ENCODE measurements at places on chromosomes 4 and X.

DNA sequence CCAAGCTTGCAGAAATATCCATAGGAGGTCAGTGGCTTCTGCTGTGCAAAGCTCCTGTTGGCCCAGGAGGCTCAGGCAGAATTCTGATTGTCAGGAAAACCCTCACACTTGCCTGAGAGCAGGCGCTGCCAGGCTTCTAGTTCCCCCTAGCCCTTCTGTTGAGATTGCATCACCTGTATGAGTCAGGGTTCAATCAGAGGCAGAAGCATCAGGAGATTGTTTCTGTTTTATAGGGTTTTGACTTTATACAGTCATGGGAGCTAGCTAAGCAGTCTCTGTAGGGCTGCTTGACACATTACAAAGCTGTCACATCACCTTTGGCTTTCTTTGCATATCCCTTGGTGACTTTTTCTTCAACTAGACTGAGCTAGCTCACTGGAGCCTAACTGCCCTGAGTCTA is 27.8 kb downstream of the DIPK2B start:
- peak; percentile 16 for DNase-seq

DNA sequence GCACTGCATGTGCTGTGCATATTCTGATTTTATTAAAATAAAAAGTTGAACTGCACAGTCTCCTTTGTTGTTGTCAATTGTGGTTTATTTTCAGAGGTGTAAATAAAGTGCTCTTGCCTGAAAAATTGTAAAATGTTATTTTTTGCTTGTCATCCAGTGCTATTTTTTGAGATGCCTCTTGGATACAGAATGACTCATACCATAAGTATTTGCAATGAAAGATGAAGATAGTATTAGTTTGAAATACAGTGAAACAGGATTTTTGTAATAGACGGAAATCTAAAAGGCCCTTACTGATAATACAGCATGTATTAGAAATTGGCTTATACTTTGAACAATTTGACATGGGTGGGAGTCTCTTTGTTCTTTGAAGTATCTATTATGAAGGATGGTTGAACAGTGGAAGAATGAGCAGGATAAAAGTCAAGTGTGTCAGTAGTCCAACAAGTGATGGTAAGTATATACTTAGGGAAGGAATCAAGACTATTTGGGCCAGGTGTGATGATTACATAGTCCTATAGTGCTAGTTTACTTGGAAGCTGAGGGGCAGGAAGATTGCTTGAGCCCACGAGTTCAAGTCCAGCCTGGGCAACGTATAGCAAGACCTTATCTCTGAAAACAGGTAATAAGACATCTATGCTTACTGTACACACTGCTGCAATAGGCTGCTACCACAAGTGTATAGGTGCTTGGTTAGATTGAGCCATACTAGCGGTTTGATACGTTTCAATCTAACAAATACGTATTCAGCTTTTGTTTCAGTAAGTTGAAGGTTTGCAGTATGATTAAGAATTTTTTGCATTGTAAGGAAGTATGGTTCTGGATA is 16.4 kb downstream of the DDX3X start:
- DNase-seq: no peak

- no peak for DNase-seq
Measured at GRCh38 chrX:51047950-51048349, 137.4 kb downstream of the BMP15 start.

DNA sequence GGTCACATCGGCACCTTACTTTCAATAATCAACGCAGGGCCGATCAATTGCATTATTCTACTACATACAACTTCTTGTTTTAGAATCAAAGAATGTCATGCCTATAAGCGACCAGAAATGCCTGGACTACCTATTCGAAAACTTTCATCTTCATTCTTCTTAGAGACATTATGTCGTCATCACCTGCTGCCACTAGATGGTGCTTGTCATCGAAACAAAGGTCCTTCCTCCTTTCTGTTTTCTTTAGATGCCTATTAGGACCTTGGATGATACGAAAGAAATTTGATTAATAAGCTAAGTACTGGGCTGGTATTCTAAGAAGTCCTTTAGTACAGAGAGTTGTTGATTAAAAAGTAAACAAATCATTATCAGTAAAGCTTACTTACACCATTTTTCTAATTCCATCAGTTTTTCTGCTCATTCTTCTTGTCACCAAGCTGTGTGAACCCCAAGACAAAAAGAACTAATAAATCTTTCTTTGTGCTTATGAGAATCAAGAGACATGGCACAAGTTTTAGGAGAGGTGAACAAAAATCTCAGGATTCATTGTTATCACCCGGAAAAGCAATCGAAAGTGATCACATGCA is 154.5 kb upstream of the SLC4A4 start:
- peak; percentile 18 for DNase-seq

DNA sequence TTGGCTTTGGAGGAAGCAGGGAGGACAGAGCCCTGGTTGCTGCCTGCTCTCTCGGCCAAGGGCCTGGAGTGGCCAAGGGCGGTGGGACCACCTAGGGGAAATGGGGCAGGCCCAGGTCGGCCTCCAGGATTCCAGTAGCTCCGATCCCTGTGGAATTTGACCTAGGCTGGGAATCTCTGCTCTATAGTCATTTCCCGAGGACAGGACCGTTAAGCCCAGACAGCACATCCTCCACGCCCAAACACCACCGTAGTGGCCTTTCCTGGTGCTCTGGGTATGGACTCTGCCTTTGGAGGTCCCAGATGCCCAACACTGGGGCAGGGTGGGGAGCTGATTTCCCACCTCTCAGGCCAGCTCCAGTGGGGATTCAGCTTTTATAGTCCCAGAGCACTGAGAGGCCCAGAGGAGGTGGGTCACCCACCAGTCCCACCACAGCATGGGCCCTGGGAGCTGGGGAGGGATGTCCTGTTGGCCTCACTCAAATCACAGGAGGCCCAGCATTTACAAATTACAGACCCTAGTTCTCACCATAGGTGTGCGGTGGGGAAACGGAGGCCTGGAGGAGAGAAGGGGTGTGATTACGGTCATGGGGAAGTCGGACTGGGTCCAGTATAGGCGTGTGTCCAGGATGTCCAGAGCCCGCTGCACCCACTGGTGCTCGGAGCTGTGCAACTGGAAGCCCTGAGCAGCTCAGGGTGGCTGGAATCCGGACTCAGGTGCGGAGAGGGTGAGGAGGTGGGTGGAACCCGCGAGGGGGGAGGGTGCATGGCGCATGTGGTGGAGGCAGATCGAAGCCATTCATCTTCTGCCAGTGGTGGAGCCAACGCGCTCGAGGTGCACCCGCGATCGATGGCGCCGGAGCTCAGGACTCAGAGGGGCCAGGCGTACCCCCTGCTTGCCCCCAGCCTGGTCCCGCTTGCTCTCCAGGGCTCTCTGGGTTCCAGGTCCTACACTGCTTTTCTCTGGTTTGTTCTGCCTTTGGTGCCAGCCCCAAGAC is 7.7 kb downstream of the HMX1 start:
- no peak for DNase-seq

GRCh38 chr4:128782076-128782715 is 27.3 kb upstream of the JADE1 start:
- DNase-seq: no peak

- DNase-seq: no peak
Measured at GRCh38 chr4:89174784-89175183, 63.5 kb downstream of the TIGD2 start.

DNA sequence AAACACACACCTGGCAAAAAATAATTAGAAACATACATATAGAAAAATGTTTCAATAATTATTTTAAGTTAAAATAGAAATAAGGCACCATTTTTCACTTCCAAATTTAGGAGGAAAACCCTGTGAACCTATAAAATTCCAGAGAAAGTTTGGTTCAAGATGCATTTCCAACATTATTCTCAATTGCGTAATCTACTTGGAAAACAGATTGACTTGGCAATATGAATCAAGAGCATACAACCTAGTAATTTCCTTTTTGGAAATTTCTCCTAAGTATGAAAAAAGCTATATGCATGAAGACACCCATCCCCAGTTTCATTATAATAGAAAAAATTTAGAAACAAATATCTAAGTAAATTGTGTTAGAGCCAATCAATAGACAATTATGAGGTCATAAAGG is 242.9 kb downstream of the IQCM start:
- no peak for DNase-seq

DNA sequence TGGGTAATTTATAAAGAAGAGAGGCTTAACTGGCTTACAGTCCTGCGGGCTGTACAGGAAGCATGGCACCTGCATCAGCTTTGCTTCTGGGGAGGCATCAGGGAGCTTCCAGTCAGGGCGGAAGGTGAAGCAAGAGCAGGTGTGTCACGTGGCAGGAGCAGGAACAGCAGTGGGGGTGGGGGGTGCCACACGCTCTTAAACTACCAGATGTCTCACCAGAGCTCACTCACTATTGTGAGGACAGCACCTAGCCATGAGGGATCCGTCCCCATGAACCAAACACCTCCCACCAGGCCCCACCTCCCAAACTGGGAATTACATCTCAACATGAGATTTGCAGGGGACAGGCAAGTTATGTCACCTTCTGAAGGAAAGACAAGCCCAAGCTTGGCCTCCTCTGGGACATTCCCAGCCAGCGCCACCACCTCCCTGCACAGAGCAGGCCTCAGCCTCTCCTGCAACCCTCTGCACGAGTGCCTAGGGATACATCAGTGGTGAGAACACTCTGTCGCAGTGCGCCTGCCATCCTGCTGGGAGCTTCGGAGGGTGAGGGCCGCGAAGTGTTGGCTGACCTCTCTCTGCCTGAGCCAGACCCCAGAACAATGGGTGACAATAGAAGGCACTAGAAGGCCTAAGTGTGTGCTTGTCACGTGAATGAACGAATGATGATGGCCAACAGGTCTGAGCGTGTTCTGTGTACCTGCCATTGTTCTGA is 244.3 kb downstream of the EVC2 start:
- DNase-seq: no peak

DNA sequence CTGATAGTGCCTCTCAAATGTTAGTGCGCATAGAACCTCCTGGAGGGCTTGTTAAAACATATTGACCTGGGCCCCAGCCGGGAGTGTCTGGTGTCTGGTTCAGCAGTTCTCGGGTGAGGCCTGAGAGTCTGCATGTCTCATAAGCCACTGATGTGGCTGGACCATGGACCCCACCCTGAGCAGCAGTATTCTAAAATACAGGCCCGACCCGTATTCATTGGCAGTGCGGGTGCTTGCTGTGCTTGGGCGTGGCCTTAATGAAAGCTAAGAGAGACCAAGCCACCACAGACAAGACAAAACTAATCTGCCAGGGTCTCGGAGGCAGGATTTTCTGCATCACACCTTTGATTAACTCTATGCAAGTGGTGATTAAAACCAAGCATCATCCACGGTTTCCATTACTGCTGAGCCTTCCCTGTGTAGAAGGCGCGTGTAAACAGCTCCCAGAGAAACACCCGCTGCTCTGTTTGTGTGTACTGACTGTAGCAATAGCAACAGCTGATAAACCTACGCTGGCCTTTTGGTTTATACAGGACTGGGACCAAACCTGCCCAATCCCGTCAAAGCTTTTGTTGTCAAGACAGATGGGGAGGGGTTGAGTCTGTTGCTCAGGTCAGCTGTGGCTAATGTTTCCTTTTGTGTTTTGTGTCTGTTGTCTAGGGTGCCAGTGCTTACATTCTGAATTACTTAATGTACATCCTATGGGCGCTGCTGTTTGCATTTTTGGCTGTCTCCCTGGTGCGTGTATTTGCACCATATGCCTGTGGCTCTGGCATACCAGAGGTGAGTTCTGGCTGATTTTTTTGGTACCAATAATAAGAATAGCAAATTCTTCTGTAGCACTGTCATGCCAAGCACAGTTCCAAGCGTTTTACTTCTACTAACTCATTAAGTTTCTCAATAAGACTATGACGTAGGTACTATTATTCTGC is 40.8 kb downstream of the CLCN4 start:
- DNase-seq: no peak

DNA sequence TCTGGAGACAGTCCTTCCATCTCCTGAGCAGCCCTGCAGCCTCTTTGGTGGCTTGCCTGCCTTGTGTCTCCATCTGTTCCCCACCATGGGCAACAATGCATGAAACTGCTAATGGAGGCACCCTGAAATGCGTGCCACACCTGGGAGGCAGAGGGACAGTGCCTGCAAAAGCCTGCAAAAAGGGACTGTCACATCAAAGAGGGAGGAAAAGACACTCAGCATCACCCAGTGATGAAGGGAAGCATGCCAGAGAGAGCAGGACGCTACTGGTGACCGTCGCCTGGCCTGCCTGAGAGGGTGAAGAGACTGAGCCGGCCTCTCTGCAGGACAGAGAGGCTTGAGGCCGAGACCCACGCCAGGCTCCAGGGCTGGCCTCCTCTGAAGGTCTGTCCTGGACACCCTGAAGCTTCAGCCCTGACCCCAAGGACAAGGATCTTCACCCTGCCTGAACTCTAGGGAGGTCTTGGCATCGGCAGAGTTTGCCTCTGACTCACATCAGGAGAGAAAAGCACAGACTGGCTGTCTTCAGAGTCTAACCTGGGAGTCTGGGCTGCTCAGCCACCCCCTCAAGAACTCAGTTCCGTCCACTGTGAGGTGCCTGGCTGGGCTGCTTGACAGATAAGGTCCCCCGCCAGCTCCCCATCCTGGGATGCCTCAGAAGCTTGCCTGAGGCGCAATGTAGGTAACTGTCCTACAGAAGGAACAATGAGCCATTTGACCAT is 8.1 kb downstream of the ACSL1 start:
- no peak for DNase-seq

- DNase-seq: no peak
Measured at GRCh38 chr4:86307432-86307831, 52.4 kb downstream of the MAPK10 start.

DNA sequence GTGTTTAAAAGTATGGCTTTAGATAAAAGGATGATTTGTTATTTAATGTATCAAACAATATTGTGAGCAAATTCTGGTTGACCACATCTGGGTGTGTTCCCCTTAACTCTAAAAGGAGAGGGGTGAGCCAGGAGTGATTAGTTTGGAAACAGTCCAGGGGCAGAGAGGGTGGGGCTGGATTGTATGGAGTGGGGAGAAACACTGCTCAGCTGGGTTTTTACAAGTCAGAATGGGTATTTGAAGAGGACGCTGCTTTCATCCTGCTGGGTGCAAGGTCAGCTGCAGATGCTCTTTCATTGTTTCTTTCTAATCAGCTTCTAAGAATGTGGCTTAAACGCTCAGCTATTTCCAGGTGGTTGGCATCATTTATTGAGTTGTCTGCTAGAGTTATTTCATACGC is 82.8 kb upstream of the LIMCH1 start:
- no peak for DNase-seq

GRCh38 chr4:74391890-74392475 is 27.0 kb downstream of the EREG start:
- no peak for DNase-seq

DNA sequence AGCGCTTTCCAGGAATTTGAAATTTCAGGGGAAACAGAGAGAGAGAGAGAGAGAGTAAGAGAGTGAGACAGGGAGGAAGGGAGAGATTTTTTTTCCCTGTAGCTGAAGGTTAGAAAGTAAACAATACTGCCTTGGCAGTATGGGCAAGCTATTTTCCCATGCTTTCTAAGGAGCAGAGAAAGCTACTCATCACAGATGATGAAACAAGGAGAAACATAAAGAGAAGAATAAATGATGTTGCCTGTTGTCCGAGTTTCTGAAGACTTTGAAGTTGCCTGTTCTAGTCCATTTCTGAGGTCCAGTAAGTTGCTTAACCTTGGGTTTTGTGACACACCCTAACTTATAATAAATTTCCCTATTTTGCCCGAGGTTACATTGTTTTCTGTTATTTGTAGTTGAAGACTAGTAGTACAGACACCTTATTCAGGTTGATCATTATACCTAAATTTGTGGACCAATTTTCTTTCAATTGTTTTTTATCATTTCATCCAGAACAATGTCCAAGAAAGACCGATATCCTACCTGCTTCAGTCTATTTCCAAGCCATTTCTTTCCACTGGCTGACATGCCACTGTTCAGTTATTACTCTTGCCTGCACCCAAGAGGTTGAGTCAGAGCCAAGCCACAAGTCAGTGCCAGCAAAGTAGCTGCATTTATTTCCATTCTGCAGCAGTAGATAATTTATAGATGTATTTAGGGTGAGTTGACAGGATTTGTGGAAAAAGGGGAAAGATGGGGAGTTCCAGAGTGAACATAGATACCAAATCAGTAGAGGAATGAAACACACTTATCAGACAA is 49.7 kb upstream of the SLC16A2 start:
- DNase-seq: no peak

Measured in AG09309 (cell line).